Activated CD4-positive, alpha-beta memory T cell treated with anti-CD3 and anti-CD28 coated beads for 36 hours (primary cell): ENCODE measurements at places on chromosomes 6 and 20. TPM values are rescaled to one million over a fixed set of nuclear protein-coding genes. Genes with fewer than 3 reads are reported as not detected.

DNA sequence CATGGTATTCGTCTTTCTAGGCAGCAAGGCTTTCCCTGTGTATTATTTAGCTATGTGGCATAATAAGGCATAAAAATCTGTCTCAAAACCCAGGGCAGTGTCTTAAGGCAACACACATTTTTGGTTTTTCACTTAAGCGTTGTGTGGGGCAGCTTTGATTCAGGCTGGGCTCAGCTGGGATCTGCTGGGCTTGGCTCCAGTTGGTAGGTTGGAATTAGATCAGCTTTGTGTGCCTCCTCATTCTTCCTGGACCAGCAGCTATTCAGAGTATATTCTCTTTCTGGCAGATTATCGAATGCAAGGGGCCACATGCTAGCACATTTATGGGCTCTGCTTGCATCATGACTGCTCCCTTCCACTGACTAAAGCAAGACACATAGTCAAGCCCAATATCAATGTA is 487.9 kb downstream of the RFPL4B start:
- no peak for DNase-seq

Gene ANKEF1
- 1.3 TPM for total RNA-seq

DNA sequence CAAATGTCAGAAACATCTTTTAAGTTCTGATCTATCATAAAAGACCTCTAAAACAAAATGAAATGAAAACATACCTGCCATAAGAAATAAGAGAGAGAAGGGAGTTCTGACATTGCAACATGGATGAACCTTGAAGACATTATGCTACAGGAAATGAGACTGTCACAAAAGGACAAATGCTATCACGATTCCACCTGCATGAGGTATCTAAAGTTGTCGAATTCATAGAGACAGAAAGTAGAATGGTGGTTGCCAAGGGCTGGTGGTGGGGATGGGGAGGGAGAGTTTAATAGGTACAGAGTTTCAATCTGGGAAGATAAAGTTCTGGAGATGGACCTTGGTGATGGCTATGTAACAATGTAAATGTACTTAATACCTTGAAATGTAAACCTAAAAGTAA is 3.3 kb downstream of the EZR start:
- peak; percentile 40 for DNase-seq

DNA sequence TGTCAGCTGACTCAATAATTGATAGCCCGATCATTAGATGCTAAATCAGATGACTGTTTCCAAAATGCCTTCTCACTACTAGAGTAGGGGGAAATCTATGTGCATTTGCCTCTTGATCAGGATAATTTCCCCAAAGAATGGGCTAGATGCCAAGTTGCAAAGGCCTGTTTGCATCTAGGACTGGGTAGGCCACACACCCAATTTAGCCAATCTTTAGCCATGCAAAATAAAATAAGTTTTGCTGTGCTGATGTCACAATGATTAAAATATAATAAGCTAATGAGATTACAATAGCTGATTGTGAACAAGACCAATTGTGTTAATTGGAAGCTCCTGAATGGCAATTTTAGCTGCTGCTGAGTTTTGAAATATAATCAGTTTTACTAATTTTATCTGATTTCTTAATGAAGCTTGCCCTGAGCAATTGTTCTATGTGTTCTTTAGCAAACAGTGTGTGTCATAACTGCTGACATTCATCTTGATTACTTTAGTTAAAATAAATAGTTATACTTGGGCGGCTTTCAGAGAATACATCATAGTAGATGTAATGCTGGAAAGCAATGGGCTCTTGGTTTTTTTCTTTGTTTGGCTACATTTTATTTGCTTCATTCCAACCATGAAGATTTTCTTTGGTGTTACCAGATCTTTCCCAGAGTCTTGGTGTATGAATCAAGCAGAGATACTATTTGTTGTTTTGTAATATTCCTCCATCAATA is 973.2 kb upstream of the SLC35B3 start:
- no peak for DNase-seq

Gene BPIFB4
- not detected for total RNA-seq

Gene TMC2
- not detected for total RNA-seq

DNA sequence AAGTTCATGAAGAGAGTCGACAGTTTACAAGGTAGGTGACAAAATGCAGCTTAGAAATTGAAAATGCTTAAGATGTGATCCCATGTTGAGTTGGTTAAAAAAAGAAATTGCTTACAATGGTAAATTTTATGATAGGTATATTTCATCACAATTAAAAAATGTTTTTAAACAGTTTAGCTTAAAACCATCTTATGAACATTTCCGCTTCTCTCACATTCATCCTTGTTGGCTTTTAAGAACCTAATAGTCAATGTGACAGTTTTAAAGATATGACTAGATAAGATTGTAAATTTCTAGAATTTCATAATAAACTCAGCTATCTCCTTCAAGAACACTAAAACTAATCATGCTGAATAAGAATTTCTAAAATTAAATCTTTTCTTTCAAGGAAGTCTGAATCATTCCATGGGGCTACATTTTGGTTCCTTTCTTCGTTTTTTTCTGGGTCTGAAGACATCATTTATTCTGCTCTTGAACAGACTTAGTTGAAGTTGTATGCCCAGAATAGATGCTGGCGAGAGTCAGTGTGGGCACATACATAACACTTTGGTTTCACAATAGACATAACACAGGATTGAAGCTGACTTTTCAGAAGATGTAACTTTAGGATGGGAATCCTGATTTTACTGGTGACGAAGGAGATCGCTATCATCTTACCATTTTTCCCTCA is 35.9 kb upstream of the LTV1 start:
- DNase-seq = peak; percentile 18

- no peak for DNase-seq
Measured at GRCh38 chr6:159913375-159913774, 22.6 kb downstream of the MAS1 start.

Gene ECT2L
- not detected for total RNA-seq

DNA sequence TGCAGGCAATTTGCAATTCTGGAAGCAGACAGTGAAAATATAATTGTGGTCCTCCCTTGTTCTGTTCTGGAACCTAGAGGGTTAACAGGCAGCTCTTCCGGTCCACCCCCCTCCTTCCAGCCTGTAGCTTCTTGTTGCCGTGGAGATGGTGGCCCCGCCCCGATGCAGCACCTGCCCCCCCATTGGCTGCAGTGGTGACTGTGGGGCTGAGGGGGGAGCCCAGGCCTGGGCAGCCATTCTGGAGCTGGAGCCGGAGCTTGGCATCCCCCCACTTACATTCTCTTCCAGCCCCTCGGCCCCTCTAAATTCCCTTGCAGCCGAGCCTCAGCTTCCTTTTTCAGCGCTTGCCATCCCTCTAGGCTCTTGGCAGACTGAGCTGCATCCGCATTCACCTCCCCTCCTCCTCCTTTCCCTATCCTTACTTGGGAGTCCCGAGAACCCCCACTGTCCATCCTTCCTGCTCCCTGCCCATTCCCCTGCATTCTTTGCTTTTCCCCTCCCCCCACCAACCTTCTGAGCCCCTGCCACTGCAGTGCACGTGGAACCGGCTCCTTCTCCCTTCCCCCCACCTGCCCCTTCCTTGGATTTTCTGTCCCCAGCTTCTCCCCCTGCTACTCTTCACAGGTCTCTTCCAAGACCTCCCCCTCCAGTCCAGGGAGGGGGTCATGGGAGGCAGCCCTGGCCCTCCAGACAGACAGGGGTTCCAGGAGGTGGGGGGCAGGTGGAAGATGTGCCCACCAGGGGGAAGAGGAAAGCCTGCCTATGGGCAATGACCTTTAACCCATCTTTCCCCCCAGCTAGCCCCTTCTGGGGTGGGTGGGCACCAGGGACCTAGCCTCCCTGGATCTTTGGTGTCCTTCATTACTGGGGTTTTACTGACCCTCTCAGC is 11.4 kb downstream of the SYNGAP1 start:
- DNase-seq = peak; percentile 88

Gene CENPW
- 75.1 TPM for total RNA-seq

Gene LY6G6C
- not detected for total RNA-seq

DNA sequence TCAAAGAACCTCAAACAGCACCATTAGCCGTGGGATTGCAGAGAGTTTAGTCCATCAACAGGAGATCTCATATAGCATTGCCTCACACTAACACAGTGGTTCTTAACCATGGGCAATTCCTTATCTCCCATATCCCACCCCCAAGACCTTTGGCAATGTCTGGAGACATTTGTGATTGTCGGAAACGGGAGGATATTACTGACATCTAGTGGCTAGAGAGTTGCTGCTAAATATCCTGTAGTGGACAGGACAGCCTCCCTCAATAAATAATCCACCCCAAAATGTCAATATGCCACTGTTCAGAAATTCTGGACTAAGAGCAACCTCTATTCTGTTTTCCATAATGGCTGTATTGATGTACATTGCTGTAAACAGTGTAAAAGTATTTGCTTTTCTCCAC is 210.1 kb upstream of the CCN2 start:
- no peak for DNase-seq

Gene STMND1
- total RNA-seq = not detected

Gene OPRL1
- 0.71 TPM for total RNA-seq

DNA sequence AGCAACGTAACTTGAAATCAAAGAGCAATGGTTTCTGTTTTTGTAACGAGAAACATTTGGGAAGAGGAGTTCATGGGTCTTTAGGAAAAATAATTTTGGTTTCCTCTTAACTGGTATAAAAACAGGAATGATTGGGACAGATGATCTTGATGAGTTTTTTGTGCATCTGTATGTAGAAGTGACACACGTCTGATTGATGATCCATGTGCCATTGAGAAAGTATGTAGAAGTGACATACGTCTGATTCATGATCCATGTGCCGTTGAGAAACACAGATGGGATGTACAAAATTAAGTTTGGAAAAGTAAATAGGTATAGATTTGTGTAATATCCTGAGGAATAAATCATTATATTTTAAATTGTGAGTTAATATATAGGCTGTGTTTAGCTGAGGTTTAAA is 2.1 kb downstream of the KIAA1586 start:
- DNase-seq = no peak

DNA sequence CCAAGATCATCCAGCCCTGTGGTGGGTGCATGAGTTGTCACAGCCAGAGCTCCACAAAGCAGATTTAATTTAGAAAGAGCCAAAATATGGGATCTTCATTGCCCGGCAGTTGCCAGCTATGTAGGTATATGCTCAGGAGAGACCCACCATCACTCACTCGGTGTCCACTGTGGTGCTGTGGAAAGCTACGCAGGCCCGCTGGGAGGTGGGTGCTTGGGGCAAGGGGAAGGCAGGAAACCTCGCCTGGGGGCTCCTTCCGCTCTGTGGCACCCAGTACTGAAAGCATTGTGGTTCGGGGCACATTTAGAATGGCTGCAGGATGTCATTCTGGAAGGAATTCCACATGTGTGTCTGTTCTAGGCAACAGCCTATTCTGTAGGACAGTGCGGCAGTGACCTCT is 259.9 kb downstream of the TAF4 start:
- DNase-seq = no peak

GRCh38 chr6:168562576-168563151 is 121.7 kb downstream of the SMOC2 start:
- DNase-seq = no peak

Gene PPIL6
- total RNA-seq = 0.46 TPM

GRCh38 chr6:83160167-83160566 is 32.9 kb downstream of the PGM3 start:
- DNase-seq = no peak

DNA sequence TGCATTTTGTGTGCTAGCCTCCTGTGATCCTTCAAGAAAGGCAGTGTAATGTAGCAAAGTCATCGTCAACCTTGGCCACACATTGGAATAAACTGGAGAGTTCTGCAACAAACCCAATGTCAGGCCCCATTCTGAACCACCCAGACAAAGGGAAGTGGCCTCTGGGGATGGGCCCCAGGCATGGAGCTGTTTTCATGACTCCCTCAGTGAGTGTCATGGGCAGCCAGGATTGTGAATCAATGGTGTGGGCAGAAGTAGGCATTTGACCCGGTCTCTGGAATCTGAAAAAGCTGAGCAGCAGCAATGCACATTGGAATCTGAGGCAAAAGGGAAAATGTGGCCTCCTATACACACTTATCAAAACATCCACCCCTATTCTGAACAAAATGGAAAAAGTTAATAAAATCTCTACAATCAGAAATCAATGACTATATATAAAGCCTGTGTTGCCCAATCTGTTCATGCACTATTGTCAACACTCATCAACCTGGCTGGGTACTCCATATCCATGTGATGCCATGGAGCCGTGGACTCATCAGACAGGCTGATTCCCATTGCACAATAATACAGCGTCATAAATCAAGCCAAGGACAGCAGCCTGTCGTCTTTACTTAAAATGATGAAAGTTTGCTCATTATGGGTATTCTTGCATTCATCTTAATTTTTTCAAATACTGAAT is 134.9 kb upstream of the STMND1 start:
- DNase-seq = no peak

DNA sequence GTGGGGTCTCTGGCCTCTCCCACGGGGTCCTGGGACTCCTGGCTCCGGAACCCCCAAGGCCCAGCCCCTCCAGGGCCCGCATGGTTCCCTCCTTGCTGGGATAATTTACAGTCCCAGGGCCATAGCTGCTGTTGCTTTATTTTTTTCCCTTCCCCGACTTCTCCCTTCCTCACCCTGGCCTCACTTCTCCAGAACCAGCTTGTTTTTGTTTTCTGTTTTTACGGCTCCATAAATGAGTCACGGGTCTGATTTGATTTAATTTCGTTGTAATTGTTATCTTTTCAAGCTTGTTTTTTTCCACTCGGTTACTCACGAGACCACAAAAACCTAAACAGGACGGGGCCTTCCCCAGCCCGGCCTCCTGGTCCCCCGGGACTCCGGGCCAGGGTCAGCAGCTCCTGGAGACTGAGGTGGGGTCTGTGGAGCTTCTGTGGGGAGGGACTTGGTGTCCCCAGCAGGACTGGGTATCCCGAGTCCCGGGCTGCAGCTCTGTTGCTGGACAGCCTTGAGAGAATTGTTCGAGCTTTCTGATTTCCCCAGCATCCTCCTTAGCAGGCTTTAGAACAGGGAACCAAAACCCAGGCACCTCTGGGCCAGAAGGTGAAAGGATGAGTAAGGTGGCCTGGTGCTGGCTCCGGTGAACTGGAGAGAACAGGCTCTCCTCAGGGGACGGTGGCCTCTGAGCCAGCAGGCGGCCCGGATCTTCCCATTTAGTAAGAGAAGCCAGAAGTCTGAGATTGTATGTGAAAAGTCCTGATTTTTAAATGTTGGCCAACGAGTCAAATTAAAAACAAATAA is 94.9 kb downstream of the CEBPB start:
- peak; percentile 64 for DNase-seq

Gene SDCBP2
- total RNA-seq = 4.4 TPM

DNA sequence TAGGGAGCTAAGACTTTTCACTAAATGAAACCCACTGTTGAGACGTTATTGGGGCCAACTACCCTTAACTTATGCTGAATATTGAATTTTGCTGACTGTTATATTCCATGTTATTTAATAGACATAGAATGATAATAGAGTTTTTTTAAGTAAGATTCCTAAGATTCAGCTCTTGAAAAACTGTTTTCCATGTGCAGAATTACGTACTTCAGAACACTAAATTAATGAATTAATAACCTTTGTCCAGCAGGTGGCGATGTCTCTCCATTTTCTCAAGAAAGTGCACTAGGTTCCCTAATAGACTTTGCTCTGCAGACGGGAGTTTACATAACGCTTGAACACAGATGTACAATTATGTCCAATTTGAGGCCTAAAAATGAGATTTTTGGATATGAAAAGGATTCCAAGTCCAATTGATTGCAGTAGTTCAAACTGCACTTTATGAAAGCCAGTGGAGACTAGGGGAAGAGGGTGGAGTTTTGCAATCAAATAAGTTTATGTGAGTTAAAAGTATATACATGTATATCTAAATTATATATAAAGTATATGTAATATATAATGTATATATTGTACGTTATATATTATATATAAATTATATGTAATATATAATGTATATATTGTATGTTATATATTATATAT is 282.1 kb downstream of the UST start:
- peak; percentile 65 for DNase-seq

Gene ERVFRD-1
- total RNA-seq = not detected
